ENCODE measurements at places on chromosomes 3 and 15.

GRCh38 chr15:42202653-42203052 lies 5.5 kb downstream of the VPS39 start:
- DNase-seq: no peak

DNA sequence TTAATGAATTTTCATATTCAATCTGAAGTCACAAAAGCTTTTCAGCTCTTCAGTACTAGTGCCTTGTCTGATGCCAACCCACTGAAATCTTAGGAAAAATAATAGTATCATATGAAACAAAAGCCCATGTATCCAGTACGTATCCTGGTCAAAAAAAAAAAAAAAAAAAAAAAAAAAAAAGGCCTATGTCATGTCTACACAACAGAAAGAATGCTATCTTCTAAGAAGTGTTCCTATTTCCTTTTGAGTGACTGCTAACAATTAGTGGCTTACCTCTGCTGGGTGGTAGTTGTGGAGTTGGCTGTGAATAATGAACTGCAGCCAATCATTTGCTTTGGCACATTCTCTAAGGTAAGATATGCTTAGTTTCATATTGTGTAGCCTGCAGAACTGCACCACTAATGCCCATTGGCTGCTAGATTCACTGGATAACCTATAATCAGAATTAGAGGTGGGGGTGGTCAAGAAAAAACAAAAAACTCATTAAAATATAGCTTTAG lies 59.6 kb downstream of the EIF3J start:
- no peak for DNase-seq

DNA sequence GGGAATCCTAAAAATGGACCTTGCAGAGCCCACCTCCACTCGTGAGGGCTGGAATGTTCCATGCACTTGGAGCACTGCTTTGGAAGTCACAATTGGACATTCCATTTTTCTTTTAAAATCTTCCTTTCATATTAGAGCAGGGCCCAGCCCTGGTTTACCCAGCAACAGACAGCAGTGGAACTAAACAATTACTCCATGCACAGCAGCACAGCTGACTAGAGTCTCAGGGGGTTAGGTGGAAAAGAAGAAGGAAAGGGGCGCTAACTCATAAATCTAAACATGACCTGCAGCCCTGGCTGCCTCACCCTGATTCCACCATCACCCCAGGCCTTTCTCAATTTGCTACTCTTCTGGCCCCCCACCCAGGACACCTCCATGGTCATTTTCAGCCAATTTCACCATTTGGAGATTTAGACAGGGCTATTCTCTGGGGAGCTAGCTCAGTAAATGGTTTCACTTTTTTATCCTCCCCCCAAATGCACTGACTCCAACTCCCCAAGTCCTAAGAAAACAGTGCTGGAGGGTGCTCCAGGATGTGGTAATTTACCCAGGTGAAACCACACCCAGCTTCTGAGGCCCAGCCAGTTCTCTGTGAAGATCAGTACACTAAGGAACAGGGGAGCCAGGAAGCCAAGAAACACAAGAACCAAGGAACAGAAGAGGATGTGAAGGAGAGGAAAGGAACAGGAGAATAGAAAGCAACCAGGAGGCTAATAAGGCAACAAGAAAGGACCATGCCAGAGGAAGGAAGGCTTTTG lies 1.6 kb upstream of the LRRC31 start:
- no peak for DNase-seq

GRCh38 chr15:91289324-91289723 lies 189.3 kb downstream of the SV2B start:
- no peak for DNase-seq

- DNase-seq: no peak
Measured at GRCh38 chr3:99111235-99111634, 209.7 kb upstream of the DCBLD2 start.
